ENCODE measurements at places on chromosomes 2 and 18. TPM values are rescaled to one million over a fixed set of nuclear protein-coding genes. Genes with fewer than 3 reads are reported as not detected.

The HOXD13 gene
- total RNA-seq = not detected

DNA sequence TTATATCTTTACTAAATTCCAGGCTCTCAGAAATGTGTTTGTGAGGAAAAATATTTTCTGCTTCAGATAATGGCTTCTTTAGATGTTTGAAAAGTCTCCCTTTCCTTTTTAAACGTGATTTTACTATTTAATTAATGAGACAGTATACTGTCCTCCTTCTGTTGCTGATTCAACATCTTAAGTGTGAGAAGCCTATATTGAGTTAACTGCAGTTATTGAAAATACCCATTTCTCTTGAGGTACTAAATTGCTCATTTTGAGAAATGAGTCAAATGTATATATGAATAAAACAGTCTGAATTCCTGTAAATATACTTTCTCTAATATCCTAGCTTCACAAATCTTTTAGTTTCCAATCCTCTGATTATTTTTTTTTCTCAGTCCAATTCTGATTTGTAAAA lies 470.2 kb downstream of the PTPRM start:
- DNase-seq = no peak

GRCh38 chr2:37295469-37296073 lies 29.1 kb downstream of the PRKD3 start:
- no peak for DNase-seq

DNA sequence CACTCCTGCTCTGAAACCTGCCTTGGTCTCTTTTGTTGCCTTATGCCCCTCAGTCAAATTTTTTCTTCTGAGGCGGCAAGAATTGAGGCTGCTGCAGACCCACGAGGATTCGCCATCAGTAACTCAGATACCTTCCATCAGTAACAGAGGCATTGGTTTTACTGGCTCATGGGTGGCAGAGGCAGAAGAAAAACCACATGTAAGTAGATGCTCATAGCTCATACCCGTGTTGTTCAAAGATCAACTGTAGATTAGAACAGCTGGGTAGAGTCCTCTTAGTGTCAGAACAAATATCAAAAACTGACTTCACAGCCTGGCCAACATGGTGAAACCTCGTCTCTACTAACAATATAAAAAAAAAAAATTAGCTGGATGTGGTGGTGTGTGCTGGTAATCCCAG lies 598.0 kb upstream of the SOX11 start:
- DNase-seq = no peak

DNA sequence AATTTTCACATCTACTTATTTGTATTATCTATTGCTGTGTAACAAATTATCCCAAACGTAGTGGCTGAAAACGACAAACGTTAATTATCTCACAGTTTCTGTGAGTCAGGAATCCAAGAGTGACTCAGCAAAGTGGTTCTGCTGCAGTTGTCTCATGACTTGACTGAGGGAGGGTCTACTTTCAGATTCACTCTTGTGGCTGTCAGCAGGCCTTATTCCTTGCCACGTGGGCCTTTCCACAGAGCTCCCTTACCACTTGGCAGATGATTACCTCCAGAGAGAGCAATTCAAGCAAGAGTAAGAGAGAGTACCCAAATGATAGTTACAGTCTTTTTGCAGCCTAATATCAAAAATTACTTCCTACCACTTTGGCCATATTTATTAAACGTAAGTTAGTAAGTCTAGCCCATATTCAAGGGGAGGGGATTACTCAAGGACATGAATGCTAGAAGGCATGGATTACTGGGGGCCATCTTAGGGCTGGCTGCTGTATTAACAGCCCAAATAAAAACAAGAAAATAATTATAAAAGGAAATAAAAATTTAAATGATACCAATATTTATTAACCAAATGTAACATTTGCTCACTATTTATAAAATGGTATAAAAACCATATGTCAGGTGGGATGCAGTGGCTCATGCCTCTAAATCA lies 48.7 kb upstream of the NBEAL1 start:
- no peak for DNase-seq

GRCh38 chr2:45821558-45822271 lies 170.2 kb downstream of the PRKCE start:
- DNase-seq = peak; percentile 68

The ITGAV gene
- total RNA-seq = 102 TPM

DNA sequence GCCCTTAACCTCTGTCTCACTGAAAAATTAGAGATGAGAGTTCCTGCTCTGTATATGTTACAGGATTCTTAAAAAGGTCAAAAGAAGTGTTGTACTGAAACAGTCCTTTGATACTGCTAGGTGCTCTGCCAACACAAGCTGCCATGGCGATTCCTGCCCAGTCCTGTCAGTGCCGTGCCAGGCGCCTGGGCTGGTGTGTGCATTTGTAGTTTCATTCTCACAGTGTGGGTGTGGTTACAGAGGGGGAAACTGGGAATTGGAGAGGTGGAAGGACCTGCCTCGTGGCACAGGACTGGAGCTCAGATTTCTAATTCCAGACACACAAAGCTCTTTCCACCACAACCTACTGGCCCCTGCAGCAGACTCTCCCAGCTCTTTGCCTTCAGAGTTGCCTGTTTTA lies 122.3 kb upstream of the RAB6C start:
- no peak for DNase-seq

DNA sequence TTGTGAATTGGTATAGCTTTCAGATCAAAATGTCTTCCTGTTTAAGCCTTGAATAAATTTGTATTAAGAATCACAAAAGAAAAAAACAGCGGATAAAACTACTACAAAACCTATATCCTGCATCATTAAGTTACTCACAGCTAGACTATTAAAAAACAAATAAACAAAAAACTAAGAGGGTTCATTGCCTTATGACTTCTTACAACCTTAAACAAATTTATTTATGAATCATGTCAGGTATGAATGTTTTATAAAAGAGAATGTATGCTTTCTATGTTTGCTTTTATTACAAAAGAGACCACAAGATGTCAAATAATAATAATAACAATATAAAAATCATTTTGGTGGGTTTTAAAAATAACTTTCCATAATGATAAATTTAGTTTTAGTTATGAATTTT lies 109.6 kb downstream of the FIGN start:
- DNase-seq = no peak

The ITPRIPL1 gene
- total RNA-seq = 4.2 TPM

DNA sequence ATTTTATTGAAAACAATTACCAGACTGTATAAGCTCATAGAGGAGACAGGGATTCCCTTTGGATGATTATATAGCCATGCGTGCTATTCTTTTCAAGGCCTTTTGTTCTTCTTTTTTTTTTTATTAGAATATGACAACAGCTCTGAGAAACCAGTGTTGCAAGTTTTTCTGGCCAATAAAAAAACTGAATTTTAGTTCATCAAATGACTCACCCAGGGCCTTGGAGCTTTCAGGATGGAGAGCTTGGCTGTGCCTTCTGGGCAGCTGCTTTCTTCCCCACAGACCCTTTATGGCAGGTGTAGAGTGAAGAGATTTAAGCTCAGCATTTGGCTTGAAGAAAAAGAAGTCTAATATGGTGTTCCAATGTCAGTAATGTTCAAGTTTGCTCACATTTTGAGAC lies 497.9 kb upstream of the FANCL start:
- DNase-seq = no peak

DNA sequence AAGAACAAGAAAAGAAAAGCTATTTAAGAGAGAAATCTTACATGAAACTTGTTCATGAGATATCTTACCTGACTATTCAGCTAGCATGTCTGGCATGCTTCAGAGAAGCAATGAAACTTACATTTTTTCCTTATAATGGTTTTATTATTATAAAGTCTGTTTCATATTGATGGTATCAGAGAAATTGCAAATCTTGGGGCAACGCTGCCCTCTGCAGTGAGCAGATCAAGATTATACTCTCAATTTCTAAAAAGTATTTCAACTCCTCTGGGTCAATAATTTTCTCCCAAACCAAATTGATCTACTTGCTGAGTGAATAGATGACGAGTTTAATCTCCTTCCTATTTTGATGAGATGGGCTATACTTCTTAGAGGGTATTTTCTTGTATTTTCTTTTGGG lies 235.6 kb downstream of the NUP35 start:
- no peak for DNase-seq

DNA sequence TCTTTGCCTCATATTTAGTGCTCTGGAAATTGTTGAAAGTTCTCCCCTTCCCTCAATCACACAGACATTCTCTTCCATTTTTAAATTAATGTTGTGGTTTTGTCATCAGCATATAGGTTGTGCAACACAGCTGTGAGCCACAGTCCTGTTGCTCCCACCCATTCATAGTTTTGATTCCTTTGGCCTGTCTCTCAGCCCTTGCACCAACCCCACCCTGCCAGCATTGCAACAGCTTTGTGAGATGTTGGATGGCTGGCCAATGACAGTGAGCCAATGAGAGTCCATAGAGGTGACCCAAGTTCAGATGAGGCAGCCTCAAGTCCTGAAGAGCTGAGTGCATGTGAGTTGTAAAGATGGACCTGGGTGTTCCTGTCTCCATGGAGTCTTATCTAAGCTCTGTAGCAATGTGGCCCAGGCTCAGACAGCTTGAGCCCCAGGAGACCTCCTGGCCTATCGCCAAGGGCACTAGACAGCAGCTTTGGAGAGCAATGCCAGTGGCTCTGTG lies 775.5 kb downstream of the RNF144A start:
- DNase-seq = no peak

- no peak for DNase-seq
These were observed 5.3 kb upstream of the DTNA start for GRCh38 chr18:34704823-34705222.

GRCh38 chr2:71675296-71675695 lies 221.9 kb downstream of the DYSF start:
- no peak for DNase-seq

The INPP4A gene
- total RNA-seq = 23.7 TPM

The MROH2A gene
- total RNA-seq = not detected

DNA sequence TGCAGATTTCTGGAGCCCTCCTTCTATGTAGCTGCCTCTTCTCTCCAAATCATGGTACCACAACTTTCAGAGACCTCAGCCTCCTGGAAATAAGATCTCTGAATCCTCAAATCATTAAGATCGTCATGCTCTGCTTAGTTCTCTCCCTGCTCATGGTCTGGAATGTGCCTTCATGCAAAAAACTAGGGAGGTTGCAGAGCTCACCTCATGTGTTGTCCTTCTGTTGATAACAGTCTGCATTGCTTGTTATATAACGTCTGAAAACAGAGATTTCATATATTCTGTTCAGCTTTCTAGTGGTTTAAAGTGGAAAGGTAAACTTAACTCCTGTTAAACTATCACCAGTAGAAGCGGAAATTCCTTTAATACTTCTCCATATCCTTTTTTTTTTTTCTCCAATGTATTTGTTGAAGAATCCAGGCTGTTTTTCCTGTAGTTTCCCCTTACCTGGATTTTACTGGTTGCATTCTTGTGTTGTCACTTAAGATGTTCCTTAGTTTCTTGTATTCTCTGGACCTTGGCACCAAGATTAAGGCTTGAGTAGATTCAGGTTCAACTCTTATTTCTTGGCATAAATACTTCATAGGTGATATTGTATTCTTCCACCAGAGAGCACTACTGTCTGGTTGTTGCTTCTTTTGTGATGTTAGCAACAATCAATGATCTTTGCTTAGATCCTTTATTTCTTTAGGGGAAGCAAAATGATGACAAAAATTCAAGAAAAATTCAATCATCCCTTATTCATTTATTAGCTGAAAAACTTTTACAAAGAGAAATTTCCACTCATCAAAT lies 211.3 kb downstream of the LOXHD1 start:
- no peak for DNase-seq

The CRYGD gene
- not detected for total RNA-seq

DNA sequence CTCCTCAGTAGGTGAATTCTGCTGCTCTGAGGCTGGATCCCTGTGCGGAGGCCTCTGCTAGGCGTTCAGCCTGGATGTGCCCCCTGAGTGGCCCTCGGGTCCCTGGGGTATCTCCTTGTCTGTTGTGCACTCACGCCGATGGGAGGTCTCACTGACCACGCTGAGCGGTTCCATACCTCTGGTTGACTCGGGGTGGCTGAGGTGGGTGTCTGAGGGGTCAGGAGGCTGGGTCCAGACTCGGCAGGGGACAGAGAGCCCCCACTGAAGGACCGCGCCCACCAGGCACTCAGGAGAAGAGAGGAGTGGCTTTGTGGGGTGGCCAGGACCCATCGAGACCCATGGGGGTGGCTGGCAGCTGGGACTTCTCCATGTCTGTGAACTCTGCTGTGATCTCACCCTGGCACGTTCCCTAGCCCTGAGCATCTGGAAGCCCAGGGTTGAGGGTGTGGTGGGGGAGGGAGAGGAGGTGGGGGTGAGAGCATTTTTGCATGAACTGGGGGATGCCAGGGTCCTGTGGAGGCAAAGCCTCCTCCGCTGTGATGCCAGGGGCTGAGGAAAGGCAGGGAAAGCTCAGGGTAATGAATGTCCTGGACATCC lies 53.7 kb downstream of the TWIST2 start:
- DNase-seq = no peak

DNA sequence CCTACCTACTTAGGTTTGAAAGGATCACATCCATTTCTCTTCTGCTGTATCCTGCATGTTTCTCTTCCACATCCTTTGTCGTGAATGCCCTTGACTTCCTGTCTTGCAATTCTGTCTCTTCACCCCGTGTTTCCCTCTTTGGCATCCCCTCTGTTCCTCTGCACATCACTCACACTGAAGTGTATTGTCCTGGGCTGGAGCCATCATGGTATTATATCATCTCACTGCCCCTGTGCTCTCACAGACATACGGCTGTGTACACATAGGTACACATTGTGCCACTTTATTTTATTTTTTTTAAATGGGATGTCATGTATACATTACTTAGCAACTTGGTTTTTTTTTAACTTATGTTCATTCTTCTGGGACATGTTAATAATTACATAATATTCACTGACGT lies 291.6 kb downstream of the ALPK2 start:
- DNase-seq = no peak

DNA sequence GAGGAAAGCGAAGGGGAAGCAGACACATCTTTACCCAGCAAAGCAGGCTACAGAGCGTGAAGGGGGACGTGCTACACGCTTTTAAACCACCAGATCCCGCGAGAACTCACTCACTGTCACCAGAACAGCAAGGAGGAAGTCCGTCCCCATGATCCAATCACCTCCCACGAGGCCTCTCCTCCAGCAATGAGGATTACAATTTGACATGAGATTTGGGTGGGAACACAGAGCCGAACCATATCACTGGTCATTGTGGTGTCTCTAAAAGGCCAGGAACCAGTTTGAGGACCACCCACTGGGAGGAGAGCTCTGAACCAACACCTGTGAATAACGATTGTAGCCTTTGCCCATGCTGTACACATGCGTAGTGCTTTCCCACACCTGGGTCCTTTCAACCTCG lies 116.6 kb upstream of the FAM136A start:
- no peak for DNase-seq

The MAT2A gene
- 150 TPM for total RNA-seq

- DNase-seq = no peak
These were observed 2.5 kb downstream of the BCL11A start for GRCh38 chr2:60550984-60551239.

GRCh38 chr2:120720746-120721375 lies 14.8 kb upstream of the GLI2 start:
- DNase-seq = no peak

GRCh38 chr2:100990650-100991403 lies 11.3 kb upstream of the RPL31 start:
- no peak for DNase-seq

- DNase-seq = no peak
These were observed 33.5 kb upstream of the CACNB4 start for GRCh38 chr2:152132306-152132705.

GRCh38 chr2:55985406-55985805 lies 61.8 kb upstream of the EFEMP1 start:
- DNase-seq = no peak
